AG08396 (cell line): ENCODE measurements at places on chromosomes 6 and 20.

GRCh38 chr6:5090603-5091002 lies 5.5 kb downstream of the PPP1R3G start:
- no peak for DNase-seq

GRCh38 chr6:170178561-170179477 lies 112.1 kb downstream of the DLL1 start:
- peak; percentile 57 for DNase-seq

DNA sequence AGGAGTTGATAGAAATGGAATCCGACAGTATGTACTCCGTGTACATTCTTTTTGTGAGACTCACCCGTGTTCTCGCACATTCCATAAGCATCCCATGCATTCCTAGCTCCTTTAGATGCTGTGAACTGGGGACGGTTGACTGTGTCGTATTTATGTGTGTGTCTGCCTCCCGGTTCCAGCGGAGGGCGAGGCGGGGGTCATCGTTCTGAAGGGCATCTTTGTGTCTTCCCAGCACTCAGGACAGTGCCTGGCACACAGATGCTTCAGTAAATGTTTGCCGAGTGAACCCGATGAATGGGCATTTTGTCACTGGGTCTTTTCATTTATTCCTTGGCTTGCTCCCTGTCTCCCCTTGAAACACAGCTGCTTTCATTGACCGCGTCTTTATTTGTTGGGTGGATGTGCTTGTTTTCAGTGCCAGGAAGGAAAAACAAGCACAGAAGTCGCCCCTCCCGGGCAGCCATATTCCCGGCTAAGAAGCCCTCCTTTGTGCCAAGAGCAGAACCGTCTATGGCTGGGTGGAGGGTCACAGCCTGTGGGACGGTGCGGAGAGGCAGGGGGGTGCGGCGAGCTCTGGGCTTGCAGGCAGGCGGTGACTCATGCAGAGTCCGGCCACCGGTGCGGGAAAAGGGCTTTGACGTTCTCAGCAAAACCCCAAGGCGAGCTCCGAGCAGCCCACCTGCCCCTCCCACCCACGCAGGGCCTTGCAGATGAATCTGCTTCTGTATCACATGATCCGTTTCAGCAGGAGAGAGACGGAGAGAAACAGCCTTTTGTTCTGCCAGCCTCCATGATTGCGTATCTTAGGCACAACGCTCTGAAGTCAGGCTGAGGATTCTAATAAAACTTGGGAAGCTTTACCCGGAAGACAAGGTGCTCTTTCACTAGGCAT lies 11.2 kb upstream of the PSMG4 start:
- DNase-seq, result peak; percentile 86

DNA sequence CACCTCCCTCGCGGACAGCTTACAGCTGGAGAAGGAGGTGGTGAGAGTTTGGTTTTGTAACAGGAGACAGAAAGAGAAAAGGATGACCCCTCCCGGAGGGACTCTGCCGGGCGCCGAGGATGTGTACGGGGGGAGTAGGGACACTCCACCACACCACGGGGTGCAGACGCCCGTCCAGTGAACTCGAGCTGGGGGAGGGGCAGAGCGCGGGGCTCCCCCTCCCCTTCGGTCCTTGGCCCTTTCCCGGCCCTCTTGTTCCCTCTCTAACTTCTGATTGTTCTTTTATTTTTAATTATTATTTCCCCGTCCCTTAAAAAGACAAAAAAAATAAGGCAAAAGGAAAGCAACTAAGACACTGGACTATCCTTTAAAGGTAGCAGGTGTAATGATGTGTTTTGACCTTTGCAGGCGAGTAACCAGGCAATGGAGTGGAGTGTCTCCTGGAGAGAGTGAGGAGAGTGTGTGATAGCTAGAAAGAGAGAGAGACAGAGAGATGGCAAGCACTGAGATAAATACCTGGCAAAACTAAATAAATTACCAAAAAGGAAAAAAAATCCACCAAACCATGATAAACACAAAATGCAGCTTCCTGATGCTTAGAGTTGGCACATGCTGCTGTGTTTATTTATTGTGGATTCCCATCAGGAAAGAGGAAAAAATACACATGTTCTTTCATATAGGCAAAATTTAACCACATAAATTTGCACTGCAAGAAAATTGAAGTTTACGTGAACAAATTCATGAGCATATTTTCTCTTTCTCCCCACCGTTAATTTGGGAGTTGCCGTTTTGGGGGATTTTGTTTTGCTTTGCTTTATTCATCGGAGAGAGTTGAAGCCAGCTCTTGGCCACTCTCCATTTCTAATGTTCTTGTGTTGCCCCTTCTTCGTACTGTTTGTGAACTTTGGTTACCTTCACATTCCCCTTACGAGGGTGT lies 1.9 kb downstream of the POU3F2 start:
- no peak for DNase-seq

GRCh38 chr6:17392978-17393891 lies at the start of gene CAP2:
Gene CAP2 (plus strand): TSS chr6:17393595. CDS start chr6:17421556, 27,961 bp downstream.
- peak; percentile 71 for DNase-seq

- DNase-seq, result no peak
Measured at GRCh38 chr6:54768494-54768893, 78.1 kb upstream of the FAM83B start.

GRCh38 chr20:48287552-48288170 lies 502.4 kb upstream of the SULF2 start:
- no peak for DNase-seq

GRCh38 chr6:39902786-39903465 lies 31.3 kb downstream of the MOCS1 start:
- no peak for DNase-seq

DNA sequence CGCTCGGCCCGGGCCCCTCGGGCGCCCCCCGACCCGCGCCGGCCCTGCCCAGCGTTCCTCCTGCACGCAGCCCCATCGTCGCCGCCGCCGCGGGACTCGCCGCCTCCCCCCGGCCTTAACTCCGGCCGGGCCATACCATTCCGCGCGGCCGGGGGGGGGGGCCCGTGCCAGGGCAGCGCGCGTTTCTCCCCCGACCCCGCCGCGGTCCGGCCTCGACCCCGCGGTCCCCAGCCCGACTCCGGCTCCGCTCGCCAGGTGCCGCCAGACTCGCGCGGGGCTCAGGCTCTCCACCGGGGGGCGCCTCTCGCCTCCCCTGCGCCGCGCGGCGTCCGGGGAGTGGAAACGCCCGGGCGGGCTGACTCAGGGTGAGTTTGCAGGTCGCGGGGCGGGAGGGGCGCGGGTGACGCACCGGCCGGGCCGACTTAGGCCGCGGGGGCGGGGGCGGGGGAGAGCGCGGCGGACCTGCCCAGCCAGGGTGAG lies at the start of gene SRXN1:
SRXN1 (minus strand) TSS at position 91 of the 480 bp plus-strand sequence; CDS start at position 76, 15 bp downstream.
- peak; percentile 98 for DNase-seq

DNA sequence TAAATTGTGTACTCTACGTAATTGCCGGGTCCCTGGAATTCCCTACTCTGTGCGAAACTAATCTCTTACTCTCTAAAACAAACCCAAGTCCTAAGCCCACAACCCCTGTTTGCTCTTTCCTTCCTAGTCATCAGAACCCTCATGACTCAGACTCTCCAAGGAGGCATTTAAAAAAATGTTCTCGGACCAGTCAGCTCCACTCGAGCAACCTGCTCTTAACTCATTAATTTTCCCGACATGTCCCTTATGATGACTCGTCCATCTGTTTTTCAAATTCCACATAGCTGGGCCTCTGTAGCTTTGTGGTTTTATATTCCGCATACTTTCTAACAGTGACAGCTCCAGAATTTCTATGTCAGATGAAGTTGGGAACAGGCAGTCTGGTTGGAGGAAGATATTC lies 2.6 kb upstream of the MUC22 start:
- DNase-seq, result peak; percentile 86

DNA sequence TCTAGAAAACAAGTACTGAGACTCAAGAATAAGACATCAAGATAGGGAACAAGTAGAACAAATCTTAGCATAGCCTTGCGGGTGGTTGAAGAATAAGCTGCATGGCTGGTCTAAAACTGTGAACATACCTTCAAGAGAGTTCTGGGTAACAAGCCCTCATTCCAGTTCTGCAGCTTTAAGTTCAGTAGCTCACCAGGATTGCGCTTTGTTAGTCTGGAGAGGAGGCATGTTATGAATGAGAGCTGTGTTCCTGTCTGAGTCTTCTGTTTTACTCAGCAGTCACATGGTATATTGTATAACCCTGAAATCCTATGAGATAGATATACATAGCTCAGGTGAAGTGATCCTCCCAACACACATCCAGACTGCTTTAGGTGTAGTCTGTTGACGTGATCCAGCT lies 406.6 kb upstream of the IRAK1BP1 start:
- DNase-seq, result no peak

DNA sequence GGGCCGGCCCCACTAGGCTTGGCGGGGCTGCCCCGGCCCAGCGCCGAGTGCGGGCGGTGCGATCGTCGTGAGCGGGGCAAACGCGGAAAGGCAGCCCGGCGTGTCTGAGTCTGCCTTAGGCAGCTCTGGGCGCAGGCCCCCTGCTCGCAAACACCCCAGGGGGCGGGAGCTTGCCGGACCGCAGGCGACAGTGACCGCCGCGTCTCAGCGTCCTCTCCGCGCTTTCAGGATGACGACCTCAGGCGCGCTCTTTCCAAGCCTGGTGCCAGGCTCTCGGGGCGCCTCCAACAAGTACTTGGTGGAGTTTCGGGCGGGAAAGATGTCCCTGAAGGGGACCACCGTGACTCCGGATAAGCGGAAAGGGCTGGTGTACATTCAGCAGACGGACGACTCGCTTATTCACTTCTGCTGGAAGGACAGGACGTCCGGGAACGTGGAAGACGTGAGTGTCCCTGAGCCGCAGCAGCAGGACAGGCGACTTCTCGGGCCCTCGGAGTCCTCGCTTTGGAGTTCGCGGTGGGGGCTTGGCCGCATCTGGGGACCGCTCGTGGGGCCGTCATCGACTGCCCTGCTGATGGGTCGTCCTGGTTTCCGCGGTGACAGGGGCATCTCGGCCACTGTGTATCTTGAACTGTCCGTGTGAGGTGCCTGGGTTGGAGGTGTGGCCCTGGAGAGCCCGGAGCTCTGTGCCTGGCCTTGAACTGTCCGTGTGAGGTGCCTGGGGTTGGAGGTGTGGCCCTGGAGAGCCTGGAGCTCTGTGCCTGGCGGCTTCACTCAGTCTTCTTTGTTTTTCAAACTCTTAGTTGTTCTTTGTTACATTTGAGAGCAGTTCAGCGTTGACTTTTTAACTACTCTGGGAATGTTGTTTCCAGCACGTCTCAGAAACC lies 786 bp downstream of the ADRM1 start:
- peak; percentile 60 for DNase-seq

DNA sequence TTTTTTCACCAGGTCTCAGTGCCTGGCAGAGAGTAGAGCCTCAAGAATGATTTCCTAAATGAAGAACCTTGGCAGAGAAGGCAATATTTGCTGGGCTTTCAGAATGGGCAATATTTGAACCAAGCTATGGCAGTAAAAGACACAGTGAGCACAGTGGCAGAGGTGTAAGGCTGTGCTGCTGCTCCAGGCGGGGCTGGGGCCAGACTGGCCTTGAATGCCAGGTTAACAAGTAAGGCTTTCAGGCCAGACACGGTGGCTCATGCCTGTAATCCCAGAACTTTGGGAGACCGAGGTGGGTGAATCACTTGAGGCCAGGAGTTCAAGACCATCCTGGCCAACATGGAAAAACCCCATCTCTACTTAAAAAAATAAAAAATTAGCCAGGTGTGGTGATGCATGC lies 8.5 kb upstream of the MYL9 start:
- no peak for DNase-seq

DNA sequence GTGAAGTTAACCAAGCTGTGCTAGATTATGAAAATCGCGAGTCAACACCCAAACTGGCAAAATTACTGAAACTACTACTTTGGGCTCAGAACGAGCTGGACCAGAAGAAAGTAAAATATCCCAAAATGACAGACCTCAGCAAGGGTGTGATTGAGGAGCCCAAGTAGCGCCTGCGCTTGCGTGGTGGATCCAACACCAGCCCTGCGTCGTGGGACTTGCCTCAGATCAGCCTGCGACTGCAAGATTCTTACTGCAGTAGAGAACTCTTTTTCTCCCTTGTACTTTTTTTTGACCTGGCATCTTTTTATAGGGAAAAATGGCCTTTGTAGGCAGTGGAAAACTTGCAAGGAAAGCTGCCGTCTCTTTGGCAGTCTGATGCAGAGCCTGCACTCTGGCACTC lies 6.8 kb downstream of the GID8 start:
- no peak for DNase-seq

DNA sequence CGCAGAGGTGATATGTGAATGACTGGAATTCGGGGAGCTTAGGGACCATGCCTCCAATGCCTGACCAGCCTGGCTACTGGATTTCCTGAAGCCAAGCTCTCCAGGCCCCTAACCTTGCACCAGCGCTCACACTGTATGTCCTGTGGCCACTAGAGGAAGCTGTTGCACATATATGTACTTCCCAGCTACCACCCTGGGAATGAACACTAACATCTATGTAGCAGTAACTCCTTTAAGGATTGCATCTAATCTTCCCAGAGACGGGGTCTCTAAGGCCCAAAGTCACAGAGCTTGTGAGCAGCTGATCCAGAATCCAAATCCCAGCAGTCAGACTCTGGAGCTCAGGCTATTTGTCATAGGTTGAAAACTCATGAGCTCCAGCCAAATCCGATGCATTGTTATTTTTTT lies 20.4 kb upstream of the BPIFB1 start:
- peak; percentile 30 for DNase-seq

- peak; percentile 92 for DNase-seq
Measured at GRCh38 chr6:43477235-43478007, at the start of gene TJAP1. Gene TJAP1 (plus strand): TSS chr6:43477570. CDS start chr6:43499002, 21,432 bp downstream.

GRCh38 chr6:49025273-49026240 lies 437.5 kb downstream of the MMUT start:
- DNase-seq, result no peak

GRCh38 chr6:43076464-43077332 lies 584 bp downstream of the PTK7 start:
- peak; percentile 40 for DNase-seq

GRCh38 chr6:151181706-151182363 lies 57.9 kb upstream of the AKAP12 start:
- DNase-seq, result no peak

DNA sequence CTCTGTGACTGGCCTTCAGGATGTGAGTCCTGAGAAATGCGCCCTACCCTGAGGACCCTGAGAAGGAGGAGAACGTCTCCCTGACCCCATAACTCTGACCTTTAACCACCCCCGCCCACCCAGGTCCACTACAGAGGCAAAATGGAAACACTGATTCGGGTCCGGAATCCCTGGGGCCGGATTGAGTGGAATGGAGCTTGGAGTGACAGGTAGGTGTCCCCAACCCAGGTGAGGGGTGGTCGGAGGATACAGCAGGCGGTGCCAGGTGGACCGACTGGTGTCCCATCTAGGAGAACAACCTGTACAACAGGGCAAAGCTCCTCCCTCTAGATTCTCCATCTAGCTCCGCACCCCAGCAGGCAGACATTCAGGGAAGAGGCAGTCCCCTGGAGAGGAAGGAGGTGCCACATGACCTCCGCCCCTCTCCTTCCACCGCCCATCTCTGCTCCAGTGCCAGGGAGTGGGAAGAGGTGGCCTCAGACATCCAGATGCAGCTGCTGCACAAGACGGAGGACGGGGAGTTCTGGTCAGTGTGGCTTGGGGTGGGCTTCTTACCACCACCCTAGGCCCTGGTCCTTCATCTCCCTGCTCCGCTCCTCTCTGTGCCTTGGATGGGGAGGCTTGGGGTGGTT lies 17.6 kb downstream of the CAPN11 start:
- no peak for DNase-seq

- DNase-seq, result no peak
Measured at GRCh38 chr6:143026696-143027449, 33.8 kb upstream of the AIG1 start.

GRCh38 chr6:138805016-138805765 lies 9.3 kb downstream of the ECT2L start:
- DNase-seq, result no peak
